ENCODE measurements at places on chromosomes 13 and 19.
A peak's percentile ranks its signal among the peaks of the same experiment; 100 is the strongest.

DNA sequence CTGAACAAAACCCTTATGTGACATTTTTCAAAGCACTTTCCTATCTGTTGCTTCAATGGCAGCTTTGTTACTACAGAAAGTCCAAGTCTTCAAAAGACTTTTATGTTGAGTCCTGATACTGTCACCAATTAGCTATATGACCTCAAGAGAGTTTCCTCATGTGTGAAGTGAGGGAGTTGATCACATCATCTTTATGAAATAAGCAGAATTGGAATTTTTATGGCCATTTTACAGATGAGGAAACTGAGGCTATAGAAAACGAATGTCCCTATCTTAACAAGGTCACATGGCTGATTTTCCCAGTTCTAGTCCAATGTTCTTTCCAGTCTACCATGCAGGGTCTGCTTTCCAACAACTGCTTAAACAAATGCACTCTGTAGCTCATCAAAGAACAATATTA lies 2.6 kb downstream of the TNFRSF19 start:
- no peak for DNase-seq

DNA sequence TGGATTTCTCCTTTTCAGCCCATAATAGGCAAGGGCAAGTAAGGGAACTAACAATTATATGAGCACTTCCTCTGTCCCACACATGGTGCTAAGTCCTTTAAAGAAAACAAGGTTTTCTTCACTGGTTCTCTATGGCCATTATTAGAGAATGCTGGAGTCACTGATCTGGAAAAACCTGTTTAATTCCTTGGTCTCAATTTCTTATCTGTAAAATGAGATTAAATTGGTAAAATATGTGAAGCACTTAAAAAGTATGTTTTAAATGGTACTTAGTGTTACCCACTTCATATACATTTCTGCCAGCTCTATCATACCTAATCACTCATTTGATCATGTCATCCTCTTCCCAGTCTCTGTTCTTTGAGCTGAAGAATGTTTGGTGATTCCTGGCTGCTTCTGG lies 39.4 kb downstream of the LRCH1 start:
- DNase-seq: no peak

- no peak for DNase-seq
These were observed 288.0 kb upstream of the TMTC4 start for GRCh38 chr13:100962585-100962984.

GRCh38 chr13:96632536-96633320 lies 361.5 kb downstream of the OXGR1 start:
- no peak for DNase-seq

- no peak for DNase-seq
These were observed 10.7 kb upstream of the KPTN start for GRCh38 chr19:47494729-47495128.

- DNase-seq: peak; percentile 31
These were observed 15.3 kb downstream of the IZUMO2 start for GRCh38 chr19:50147462-50148423.

- no peak for DNase-seq
These were observed 1533.3 kb upstream of the SPRY2 start for GRCh38 chr13:81874253-81874652.

GRCh38 chr19:32469795-32470194 lies 64.2 kb downstream of the DPY19L3 start:
- no peak for DNase-seq
